Heart right ventricle (tissue), 16 donors: ENCODE measurements at places on chromosomes 4 and X. TPM values are rescaled to one million over a fixed set of nuclear protein-coding genes. Genes with fewer than 3 reads are reported as not detected.

TMEM131L gene
- 15.9 TPM for total RNA-seq

UGT2B11 gene
- total RNA-seq = not detected

BBS7 gene
- total RNA-seq = 6.0 TPM

AIMP1 gene
- total RNA-seq = 33.0 TPM

SPANXA1 gene
- total RNA-seq = not detected

GAGE1 gene
- total RNA-seq = not detected

HPGD gene
- 1.2 TPM for total RNA-seq

NHS gene
- 1.2 TPM for total RNA-seq

TRMT2B gene
- total RNA-seq = 12.8 TPM
